ENCODE measurements at places on chromosomes 1 and 21.

- peak; percentile 93 for DNase-seq
These were observed at the start of gene RNF187 for GRCh38 chr1:228487336-228488124. Gene RNF187, plus strand, starts transcription at chr1:228487382.

DNA sequence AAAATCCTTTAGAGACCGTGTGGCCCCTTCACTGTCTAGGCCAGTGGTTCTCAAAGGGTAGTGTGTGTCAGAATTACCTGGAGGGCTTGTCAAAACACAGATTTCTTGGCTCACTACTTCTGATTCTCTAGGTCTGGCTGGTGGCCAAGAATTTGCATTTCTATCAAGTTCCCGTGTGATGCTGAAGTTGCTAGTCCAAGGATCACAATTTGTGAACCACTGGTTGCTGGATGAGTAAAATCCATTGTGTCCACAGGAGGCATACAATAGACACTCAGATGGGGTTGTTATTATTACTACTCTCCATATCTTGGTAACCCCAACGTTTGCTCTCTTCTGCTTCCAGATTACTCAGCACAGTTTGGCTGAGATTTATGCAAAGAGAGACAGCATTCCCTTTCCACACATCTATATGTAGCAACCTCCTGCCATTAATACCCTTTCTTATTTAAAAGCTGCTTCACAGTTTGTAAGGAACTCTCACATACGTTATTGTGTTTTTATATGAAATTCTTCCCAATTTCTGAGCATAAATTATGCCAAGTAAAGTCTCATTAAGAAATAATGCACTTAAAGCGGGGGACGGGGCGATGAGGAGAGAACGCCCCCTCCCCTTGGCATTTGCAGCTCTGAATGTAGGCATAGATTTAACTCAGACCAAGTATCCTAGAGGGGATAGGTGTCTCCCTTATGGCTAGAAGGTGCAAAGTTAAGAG is 720 bp upstream of the TMCC2 start:
- no peak for DNase-seq

- no peak for DNase-seq
These were observed 128.6 kb downstream of the ST6GALNAC3 start for GRCh38 chr1:76203127-76203526.

DNA sequence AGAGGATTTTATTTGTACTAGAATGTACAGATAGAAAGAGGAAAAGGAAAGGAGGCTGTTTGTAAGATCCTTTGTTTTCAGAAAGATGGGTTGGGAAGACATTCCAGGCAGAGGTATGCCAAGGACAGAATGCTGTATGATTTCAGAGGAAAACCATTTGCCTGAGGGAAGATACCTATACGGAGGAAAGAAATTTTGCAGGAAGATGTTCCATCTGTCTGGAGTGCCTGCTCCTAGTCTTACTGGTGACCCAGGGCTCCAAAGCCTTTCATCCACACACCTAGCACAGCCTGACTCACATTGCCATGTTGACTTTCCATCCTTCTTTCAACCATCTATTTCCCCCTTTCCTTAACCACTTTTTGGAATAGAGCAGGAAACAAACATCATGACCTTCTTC is 18.2 kb downstream of the SAMD13 start:
- DNase-seq: no peak

DNA sequence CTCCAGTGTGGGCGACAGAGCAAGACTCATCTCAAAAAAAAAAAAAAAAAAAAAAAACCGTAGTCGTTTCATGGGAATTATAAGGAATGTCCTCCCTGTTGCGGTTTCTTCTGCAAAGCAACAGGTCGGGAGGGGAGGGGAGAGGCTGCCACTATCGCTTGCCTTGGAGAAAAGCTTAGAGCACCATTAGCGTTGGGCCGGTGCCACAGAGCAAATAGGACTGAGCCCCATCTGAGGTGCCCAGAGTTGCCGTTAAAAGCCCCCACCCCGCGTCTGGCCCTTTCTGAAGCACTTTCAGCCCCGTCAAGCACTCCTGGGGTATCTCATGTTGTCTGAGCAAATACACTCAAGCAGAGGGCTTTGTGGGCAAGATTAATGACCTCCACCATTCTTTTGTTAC is 2.2 kb downstream of the RIPPLY3 start:
- DNase-seq: no peak

GRCh38 chr1:215635827-215636226 is 68.7 kb downstream of the KCTD3 start:
- DNase-seq: peak; percentile 46

GRCh38 chr1:196466166-196466565 is 142.1 kb downstream of the KCNT2 start:
- DNase-seq: no peak

DNA sequence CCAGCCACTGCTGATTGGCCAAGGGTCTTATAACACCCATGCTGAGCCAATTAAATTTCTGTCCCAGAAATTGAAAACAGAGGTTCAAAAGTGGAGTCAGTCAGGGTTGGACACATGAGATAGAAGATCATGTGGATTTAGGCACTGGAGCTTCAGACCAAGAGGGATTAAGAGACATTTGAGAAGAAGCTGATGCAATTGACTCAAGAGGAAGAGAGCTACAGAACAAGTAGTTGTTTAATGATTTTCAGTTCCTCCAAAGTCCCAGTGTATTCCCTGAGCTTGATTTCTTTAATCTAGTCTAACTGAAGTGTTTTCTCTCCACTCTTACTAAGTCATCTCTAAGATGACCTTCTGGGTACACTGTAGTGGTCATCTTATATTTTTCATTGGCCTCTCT is 227.1 kb downstream of the DUSP10 start:
- DNase-seq: no peak

- no peak for DNase-seq
These were observed 144.8 kb upstream of the SLC35F3 start for GRCh38 chr1:233759665-233760064.

DNA sequence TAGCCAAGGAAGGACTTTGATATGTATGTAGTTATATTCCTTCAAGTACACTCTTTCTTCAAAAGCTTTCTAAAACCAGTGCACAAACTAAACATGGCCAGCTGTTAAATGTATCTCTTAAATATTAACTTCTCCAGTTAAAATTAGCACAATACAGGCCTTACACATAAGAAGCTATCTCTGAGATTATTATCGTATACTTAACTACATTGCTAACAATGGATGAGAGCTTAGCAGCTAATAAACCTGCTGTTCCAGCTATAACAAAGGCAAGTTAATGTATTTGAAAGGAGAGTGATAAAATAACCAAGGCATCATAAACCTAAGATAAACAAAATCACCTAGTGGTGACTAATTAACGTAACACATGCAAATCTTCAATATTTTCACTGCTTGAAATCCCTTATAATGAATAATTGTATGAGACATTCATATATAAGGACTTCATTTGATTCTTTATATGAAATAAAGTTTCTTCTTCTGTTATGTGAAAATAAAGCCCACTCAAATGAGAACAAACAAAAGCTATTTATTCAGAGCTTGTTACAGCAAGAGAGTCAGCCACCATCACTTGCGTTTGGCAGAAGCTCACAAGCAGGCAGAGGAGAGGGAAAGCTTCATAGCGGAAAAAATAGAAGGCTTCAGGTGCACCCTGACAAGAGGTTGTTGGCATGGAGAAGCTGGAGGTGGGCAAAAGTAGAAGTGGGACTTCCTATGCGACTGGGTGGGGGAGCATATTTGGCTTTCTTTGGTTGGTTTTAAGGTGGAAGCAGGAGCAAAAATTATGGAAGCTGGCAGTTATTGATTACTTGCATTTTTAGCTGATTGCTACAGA is 274.1 kb upstream of the CHRM3 start:
- DNase-seq: no peak

- no peak for DNase-seq
These were observed 269.4 kb downstream of the PTGER3 start for GRCh38 chr1:70778056-70778762.

DNA sequence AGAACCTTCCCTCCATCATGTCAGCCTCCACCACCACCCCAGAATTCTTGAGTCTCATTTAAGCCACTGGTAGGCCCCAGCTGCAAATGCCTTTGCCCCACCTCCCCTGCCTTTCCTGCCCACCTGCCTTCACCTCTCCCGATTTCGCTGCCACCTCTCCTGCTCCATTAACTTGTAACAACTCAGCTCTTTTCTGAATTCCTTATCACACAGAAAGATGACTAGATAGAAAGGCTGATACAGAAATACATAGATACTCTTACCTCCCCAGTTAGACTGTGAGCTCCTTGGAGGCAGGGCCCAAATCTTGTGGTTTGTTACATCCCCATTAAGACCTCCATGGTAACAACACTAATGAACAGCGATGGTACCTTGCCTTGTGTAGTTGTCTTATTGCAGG is 69.5 kb downstream of the ATP5PO start:
- DNase-seq: no peak

- DNase-seq: no peak
These were observed 283.1 kb upstream of the POU3F1 start for GRCh38 chr1:38329644-38330043.

GRCh38 chr1:3393024-3393986 is 61.2 kb upstream of the ARHGEF16 start:
- DNase-seq: peak; percentile 84

GRCh38 chr1:85992791-85993190 is 163.8 kb downstream of the COL24A1 start:
- no peak for DNase-seq

DNA sequence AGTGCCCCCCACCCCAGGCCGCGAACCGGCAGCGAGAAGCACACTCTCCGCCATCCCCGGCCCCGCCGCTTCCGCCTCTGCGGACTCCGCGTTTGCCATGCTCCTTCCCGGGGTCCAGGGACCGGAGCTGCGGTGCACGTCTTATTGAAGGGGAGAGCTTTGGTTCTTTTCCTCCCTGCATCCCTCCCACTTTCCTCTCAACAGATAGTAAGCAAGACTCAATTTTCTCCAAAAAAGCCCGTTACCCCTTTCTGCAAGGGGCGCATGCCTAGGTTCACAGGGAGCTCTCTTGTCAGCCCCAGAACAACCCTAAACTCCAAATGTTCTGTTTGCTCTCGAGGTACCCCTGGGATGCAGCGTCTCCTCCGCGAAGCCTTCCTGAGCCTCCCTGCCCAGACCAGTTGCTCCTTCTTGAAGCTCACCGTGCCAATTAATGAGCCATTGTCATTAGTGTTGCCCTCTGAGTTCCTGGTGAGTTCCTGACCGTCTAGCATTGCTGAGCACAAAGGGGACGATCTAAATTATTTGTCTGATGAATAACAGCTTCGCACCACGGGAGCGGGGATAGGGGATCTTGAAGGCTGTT is 8.1 kb downstream of the FOXD3 start:
- DNase-seq: no peak

GRCh38 chr1:42504535-42505128 is 41.5 kb downstream of the CCDC30 start:
- no peak for DNase-seq

- DNase-seq: no peak
These were observed 78.4 kb upstream of the RGS21 start for GRCh38 chr1:192238421-192238820.

DNA sequence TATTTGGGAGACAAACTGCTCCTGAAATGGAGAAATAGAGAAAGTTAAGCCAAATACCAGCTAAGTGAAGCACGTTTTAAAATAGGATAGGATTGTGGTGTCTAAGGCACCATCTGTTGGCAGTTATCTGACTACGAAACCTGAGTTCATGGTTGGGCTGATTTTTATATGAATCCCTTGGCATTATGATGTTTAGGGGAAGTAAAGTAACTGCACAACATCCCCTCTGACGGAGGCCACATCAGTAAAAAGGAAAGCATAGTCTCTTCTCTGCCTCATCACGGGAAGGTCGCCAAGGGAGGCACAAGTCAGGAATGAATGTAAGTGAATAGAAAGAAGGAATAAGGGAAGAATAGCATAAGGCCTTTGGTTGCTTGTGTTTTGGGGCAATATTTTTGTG is 128.0 kb downstream of the PRRX1 start:
- no peak for DNase-seq

DNA sequence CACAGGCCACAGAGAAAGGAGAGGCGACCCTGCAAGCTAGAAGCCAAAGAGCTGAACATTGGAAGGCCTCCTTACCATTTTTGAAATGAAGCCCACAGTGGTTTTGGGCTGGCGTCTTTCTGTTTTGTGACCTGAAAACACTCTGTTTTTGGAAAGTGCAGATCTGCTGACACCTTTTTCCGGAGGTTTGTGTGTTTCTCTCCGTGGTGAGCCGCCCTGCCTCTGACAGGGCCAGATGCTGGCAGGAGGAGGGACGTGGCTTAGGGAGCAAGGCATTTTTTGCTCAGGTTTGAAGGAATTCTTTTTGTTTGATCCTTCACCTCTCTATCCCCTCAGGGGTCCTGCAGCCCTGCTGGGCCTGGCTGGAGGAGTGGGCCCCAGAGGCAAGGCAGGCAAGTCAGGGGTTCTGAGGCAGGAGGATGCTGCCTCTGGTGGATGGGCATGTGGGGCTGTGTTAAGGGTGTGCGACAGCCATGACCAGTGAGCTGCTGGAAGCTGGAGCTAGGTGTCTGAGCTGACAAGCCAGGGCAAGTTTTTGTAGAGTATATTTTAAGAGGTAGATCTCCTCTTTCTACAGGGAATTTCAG is 133.8 kb downstream of the CAMTA1 start:
- DNase-seq: no peak

- no peak for DNase-seq
These were observed 6.2 kb upstream of the PADI4 start for GRCh38 chr1:17301767-17302166.

- DNase-seq: no peak
These were observed at the start of gene PCP4L1 for GRCh38 chr1:161258439-161259344. Gene PCP4L1, plus strand, starts transcription at chr1:161258745. Its CDS starts 230 bp downstream, at chr1:161258975.

DNA sequence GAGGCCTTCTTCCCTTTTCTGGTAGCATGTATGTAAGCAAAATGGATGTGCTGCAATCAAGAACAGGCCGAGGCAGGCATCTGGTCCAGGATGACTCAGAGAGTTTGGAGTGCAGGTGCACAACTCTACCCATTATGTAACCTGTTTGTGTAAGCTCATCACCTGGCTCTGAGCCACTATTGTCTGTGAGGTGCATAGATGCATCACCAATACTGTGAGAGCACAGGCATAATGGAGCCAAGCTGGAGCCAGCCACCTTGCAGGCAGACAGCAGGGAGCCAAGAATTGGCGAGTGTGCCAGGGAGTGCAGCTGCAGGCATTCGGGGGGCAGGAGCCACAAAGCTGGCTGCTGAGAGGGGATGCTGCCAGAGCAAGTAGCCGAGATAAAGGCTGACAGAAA is 549.9 kb upstream of the RGS18 start:
- DNase-seq: no peak

- no peak for DNase-seq
These were observed 200.5 kb downstream of the OMA1 start for GRCh38 chr1:58346036-58346355.

- no peak for DNase-seq
These were observed 92.8 kb downstream of the FASLG start for GRCh38 chr1:172751683-172752082.

Measured in HuH-7 (cell line).